ENCODE measurements at places on chromosomes 6 and 20. TPM values are rescaled to one million over a fixed set of nuclear protein-coding genes. Genes with fewer than 3 reads are reported as not detected.

DNA sequence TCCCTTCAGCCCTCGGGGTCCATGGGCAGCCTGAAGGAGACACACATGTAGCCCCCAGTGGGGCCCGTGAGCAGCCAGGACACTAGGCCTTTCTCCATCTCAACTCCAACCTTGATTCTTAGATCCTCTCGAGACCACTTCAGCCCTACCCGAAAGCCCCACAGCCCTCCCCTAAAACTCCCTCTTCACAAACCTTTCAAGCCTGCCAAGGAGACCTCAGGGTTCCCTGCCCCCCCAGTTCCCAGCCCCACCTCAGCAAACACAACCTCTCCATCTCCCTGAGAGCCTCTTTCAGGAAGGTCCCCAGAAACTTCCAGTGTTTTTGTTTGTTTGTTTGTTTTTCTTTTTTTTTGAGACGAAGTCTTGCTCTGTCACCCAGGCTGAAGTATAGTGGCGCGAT, 11.1 kb downstream of the COL11A2 start:
- DNase-seq = no peak

C20orf144 gene
- total RNA-seq = 0.17 TPM

GRCh38 chr20:21498195-21498594, 15.7 kb downstream of the NKX2-2 start:
- no peak for DNase-seq

JAG1 gene
- 2.6 TPM for total RNA-seq

TRAPPC3L gene
- total RNA-seq = not detected

PHACTR3 gene
- total RNA-seq = not detected

- DNase-seq = no peak
Observed at GRCh38 chr6:99689916-99690685, 83.5 kb downstream of the PRDM13 start.

Measured in naive thymus-derived CD4-positive, alpha-beta T cell (primary cell).